ENCODE measurements at places on chromosomes 13 and 19.

GRCh38 chr13:112821340-112822055 lies 131.7 kb downstream of the ATP11A start:
- no peak for DNase-seq

- DNase-seq, result no peak
Observed at GRCh38 chr19:29878973-29879654, 62.9 kb upstream of the URI1 start.

DNA sequence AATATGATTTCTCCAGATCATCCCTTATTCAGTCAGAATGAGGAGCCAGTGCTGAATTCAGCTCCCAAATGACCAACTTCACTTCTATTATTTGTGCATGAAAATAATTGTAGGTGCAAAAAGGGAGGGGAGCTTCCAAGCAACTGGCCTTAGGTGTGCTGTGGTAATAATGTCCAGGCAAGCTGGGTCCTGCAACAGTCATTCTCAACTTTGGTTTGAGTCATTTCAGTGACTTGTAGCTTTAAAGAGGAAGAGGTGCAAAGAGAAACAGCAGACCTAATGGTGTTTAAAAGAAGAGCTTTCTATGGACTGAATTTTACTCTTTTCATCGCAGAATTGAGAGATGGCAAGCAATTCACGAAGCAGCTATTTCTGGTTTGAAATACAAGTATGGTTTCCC lies 29.2 kb upstream of the FGF9 start:
- DNase-seq, result no peak

GRCh38 chr13:109275852-109276251 lies 510.5 kb downstream of the IRS2 start:
- no peak for DNase-seq

DNA sequence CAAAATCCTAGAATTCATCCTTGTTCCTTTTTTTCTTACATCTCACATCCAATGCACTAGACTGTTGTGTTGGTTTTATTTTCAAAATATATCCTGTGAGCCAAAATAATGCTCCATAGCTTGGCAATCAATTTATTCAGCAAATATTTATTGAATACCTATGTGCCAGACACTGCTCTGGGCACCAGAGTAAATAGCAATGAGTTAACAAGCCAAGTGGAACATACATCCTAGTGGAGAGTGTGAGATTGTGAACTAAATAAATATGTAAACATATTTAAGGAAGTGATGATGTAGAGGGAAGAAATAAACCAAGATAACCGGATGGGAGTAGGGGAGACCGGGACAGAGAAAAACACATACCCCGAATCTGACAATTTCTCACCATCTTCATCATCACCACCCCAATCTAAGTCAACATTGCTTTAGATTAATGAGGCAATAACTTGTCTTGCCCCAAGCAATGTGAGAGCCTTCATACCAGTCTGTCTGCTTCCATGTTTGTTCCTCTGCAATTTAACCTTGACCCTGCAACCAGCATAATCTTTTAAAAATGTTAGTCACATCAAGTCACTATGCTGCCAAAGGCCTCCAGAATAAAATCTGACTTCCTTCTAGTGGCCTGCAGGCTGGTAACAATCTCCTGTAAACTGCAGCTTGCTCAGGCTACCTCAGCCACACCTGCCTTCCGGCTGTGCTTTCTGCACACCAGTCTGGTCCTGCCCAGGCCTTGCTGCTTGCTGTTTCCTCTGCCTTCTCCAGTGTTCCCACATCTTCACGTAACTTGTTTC lies 199.2 kb downstream of the DLEU7 start:
- DNase-seq, result no peak

- DNase-seq, result no peak
Observed at GRCh38 chr13:93169980-93170379, 56.6 kb upstream of the GPC6 start.

DNA sequence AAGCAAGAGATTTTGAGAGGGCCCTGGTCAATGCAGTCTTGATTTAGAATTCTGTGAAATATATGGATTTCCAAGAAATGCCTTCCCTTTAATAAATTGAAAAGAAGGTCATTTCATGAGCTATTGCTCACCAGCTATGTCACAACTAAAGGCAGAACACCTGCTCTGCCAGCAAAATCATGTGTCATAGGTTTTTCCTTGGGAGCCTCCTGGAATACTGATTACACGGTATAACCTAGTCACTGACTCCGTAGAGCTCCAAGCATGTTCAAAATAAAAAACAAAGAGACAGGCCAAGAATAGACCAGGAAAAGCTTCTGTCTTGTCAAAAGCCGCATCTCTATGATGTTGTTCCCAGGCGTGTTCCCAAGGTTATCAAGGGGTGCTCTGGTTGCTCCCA lies 45.5 kb downstream of the HSPH1 start:
- DNase-seq, result no peak

GRCh38 chr13:32028711-32029110 lies 2.9 kb upstream of the FRY start:
- no peak for DNase-seq

DNA sequence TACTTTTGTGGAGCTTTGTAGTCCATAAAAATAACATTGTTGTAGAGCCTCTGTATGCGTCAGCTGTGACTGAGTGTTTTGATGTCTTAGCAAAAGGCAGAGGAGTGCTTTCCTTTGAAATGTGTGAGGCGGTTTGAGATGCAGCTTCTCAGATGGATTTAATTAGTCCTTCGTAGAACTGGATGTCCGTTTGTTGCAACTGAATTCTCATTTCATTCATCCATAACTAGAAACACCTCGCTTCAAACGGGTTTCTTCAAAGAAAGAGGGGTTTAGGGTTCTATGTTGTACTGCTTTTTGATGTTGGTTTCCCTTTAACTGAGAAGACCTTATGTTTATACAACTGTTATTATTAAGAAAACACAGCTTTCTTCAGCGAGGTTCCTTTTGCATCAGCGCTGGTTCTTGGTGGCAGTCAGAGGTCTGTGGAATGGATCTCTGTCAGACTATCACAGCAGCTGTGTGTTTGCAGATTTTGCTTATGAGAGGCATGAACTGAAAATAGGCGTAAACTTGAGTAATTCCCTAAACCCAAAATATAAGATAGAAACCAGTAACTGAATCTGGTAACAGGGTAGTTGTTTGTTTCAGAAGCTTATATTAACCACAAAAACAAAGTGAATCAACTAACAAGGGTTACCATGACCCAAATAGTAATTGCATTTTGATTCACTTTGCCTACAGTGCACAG lies 194.4 kb downstream of the GGACT start:
- DNase-seq, result no peak

- DNase-seq, result no peak
Observed at GRCh38 chr19:55528030-55528803, 8.7 kb downstream of the SBK2 start.

GRCh38 chr13:109728791-109729731 lies 57.3 kb downstream of the IRS2 start:
- DNase-seq, result no peak

- DNase-seq, result no peak
Observed at GRCh38 chr19:33216198-33216830, 9.3 kb downstream of the SLC7A10 start.

GRCh38 chr19:44748426-44749254 lies at the start of gene BCL3:
Gene BCL3, plus strand, starts transcription at chr19:44748708. Its CDS starts 83 bp downstream, at chr19:44748791.
- no peak for DNase-seq

DNA sequence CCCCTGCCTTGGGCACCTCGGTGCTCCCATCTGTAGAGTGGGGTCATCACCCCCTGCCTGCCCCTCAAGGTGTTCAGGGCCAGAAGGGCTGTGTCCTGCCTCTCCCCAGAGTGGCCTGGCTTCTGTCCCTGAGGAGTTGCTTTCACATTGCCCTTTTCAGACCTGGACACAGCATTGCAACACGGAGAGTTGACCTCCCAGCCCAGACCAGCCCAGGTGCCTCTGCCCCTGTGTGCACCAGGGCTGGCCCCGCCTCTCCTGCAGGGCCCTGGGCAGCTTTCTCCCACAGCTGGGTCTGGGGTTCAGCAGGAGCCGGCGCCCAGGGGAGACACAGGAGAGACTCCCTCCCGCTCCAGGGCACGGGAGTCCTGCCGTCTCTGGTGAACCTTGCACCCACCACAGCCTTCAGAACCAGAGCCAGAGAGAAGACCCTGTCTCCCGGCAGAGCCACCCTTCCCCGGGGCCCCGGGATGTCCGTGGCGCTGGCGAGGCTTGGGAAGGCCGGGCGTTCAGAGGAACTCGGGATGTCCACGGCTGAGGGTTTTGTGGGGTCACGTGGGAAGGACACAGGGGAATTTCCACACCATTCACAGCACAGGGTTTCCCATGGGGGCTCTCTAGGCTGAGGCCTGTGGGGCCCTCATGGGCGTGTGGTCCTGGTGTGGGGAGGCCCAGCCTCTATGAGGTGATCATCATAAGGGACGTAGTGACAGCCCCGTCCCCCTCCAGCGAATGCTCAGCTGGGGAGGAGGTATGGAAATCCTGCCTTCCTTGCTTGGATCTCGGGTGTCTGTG lies 23.2 kb downstream of the C13orf46 start:
- no peak for DNase-seq

DNA sequence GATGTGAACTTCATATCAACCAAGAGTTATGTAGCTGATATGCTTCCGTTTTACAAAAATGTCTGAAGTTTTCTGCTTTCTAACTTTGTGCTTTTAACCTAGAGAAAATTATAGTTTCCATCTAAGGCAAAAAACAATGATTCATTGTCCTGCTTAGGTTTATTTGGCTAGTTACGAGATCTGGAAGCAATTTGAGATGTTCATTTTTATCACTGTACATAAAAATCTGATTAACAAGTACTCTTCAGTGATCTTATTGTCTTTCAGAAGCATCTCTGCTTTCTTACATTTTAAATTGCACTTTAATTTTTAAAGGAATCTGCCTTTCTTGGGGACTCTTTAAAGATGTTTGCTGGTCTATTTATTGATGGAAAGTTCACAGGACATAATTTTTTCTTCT lies 188.1 kb downstream of the RFC3 start:
- no peak for DNase-seq

- peak; percentile 3 for DNase-seq
Observed at GRCh38 chr13:41458761-41459431, 1.5 kb downstream of the RGCC start.

DNA sequence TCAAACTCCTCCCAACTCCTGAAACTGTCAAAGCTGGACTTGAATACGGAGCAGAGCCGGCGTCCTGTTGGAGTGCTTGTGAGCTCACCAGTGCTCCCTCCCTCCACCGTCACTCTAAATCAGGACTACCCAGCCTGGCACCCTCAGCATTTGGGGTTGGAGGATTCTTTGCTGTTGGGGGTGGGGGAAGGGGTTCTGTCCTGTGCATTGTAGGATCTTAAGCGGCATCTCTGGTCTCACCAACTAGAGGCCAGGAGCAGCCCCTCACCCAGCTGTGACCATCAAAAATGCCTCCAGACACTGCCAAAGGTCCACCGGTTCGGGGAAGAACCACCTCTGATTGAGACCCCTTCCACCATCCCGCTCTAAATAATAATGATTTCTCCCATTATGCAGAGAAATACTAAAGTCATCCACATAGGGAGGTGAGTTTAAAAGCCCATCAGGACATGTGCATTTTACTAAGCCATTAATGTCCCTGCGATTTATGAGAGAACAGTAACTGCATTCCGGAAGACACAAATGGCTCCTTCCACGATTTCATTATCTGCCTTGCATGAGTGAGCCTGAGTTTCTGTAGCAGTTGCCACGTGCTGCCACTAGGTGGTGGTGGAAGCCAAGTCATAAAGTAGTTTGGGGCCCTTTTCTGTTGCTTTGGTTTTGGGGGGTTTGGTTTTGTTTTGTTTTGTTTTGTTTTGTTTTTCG lies 16.1 kb upstream of the USP29 start:
- peak; percentile 14 for DNase-seq

DNA sequence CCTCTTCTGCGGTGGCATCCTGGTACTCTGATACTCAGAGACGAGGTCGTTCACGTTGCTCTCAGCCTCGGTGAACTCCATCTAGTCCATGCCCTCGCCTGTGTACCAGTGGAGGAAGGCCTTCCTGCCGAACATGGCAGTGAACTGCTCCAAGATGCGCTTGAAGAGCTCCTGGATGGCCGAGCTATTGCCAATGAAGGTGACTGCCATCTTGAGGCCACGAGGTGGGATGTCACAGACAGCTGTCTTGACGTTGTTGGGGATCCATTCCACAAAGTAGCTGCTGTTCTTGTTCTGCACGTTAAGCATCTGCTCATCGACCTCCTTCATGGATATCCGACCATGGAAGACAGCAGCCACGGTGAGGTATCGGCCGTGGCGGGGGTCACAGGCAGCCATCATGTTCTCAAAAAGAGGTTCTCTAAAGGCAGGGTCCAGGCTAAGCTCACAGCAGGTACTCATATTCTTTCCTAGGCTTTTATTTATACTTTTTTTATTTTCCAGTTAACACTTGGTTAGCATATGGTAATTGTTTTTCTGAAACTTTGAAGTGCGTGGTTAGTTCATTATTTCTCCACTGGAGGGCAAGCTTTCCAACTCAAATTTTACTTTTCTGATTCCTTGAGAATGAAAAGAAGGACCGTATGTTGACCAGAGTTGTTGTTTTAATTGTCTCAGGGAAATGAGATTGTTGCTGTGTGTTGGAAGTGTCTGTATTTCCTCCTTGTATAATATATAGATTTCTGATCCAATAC lies 72.4 kb upstream of the RGCC start:
- no peak for DNase-seq

DNA sequence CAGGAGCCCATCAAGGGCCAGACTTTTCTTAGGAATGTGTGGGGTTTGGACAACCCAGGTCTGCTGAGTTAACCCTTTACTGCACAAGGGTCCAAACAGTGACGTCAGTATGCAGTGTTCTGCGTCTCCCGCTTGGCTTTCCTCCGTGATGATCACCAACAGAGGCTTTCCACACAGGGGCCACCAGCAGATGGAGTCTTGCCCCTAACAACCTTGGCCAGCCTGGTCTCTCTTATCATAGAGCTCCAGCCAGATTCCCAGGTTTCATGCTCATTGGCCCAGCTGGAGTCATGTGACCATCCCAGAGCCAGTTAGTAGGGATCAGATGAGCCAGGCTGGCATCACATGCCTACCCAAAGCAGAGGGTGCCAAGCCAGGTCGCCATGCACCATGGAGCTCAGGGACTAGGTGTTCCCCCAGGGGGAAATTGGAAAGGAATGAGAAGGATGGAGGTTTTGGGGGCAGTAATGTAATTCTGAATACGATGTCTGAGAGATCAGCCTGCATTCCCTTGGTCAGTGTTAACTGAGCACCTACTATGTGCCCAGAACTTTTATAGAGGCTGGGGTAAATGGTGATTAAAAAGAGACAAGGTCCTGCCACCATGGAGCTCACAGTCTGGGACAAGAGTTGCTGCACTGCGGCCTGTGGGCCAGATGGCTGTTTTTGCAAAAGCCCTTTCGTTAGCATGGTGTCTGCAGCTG lies 61.2 kb downstream of the MYH14 start:
- DNase-seq, result no peak

GRCh38 chr13:33110713-33111413 lies 94.6 kb downstream of the KL start:
- DNase-seq, result no peak

DNA sequence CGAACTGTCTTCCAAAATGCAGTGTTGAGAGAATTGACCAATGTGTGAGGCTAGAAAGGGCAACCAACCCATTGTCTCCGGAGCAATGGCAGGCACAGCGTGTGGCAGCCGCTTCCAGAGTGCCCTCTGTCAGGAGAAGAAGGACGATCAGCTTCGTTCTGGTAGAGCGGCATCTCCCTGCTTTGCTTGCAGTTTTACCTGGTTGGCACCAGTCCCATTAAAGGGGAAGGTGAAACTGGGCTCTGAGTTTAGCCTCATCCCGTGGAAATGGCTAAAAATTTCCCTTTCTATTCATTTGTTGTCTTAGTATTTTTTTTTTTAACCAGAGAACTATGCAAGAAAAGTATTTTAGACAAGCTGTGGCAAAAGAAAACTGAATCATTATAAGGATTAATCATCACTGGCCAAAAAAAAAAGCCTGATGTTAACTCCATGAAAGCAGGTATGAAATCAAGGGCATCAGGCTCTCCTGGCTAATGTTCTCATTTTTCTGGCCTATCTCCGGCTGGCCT lies 81.5 kb upstream of the SLC7A1 start:
- DNase-seq, result no peak

Measured in neural crest cell (in vitro differentiated cells).